Esophagus squamous epithelium (tissue), 5 donors: ENCODE measurements at places on chromosomes 16 and 17.

DNA sequence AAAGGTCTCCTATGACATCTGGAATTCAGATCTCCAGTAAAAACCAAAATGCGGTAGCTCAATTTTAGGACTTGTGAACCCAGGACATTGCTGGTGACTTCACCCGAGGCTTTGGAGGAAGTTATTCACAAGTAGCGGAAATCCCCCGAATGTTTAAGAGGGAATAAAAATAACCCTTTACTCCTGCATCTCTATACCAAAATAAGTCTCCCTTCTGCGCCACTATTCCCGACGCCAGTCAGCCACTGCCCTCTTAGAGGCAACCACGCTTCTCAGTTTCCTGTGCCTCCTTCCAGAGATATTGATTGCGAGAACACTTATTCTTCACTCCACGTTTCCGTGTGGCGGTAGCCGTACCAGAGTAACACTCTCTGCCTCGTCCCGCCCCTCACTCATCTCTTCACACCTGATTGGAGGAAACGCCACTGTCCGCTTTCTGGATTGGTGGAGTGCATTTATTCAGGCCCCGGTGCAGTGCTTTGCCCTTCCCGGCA is 27.4 kb downstream of the EMP2 start:
- DNase-seq = no peak

DNA sequence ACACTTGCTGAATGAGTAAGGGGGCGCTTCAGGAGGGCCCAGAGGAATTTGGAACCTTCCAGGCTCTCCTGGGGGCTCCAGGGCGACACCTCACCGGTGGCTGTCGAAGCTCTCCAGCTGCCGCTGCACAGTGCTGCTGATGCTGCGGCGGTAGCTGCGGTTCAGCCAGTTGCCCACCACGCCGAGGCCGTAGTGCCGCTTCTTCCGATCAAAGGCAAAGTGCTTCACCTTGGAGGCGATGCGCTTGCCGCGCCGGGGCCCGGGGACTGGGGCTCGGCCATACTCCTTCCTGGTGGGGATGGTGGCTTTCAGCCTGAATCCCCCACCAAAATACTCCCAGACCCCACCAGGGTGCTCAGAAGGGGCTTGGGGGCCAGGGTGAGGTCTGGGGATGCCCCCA is 9.3 kb downstream of the AANAT start:
- no peak for DNase-seq

DNA sequence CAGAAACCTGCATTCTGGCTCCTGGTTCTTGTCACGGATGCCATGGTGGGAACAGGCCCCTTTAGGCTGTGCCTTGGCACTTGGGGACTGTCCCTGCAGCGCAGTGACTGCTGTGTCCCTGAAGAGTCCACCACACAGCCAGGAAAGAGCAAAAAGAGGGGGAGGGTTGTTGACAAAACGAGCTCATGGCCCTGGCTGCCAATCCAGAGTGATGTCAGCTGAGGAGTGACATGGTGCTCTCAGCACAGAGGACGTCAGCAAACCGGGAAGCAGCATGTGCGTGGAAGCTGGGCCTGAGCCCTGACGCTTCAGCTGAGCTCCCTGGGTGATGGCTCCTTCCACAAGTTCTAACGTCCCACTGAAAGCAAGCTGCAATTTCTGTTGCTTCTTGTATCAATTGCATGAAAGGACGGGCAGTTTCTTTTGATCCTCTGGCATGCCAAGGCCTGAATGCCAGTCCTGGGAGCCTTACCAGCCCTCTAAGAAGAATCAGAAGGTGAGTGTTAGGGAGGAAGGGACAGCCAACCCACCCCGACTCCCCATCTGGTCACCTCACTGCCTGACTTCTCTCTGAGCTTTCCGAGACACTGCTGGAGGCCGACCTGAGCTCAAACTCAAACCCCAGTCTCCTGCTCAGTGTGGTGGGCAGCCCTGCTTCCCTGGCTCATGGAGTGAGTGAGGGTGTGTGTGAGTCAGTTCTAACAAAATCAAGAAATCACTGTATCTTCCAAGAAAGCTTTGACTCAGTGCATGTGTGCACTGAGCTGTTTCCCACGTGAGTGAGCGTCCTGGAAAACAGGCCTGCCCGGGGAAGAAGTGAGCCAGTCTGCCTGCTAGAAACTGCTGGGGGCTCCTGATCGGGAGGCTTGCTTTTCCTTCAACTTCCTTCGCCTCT is 14.7 kb upstream of the WNT3 start:
- no peak for DNase-seq

- no peak for DNase-seq
Measured at GRCh38 chr17:27417596-27418365, 38.5 kb upstream of the KSR1 start.

DNA sequence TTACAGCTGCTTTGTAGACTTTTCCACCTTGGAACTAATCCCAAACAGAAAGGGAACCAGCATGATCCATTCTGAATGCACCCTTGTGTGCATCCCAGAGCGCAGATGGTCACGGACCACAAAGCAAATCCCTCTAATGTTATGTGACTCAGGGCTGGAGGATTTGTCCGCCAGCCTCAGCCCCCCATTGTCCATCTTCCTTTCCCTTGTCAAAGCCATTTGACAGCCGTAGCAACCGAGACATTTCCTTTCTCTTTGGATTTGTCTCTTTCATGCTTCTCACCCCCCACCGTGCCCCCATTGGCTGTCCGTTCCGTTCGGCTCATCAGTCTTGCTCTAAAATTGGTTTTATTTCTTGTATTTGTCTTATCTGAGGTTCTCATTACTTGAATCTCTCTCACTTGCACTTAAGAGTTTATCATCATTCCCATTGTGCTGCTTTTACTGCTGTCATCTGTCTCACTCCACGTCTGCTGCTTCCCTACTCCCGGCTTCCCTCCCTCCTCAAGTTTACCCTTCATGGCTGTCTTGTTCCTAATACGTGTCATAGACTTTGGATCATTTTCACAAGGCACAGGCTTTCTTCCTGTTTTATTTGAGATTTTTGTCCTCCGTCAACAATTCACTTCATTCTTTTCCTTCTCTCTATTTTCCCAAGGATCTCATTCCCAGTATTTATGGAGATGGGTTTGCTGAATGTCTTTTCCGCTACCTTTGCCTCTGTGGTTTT is 163.4 kb upstream of the ERCC4 start:
- DNase-seq = no peak

GRCh38 chr17:3035968-3036280 is 27.5 kb downstream of the OR1D5 start:
- no peak for DNase-seq

- no peak for DNase-seq
Measured at GRCh38 chr17:81399481-81400153, 4.4 kb downstream of the BAHCC1 start.

- no peak for DNase-seq
Measured at GRCh38 chr16:2072926-2073325, 25.1 kb downstream of the TSC2 start.

DNA sequence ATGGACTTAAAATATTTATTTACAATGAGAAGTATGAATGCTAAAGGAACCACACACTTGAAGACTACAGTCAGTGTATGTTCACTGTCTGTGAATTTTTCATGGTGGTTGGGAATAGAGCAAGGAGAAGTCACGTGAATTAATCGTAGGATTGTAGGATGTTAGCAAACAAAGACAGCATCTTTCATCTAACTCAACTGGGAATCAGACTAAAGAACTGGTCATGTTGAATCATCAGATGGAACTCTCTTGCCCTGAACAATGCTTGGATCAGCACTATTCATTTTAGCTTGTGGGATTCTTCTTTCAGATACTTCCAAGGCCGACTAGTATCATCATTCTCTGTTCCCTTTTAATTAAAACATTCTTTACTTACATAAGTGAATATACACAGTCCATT is 18.1 kb downstream of the KCNJ2 start:
- no peak for DNase-seq

- DNase-seq = no peak
Measured at GRCh38 chr17:46053911-46054534, 55.0 kb downstream of the STH start.

DNA sequence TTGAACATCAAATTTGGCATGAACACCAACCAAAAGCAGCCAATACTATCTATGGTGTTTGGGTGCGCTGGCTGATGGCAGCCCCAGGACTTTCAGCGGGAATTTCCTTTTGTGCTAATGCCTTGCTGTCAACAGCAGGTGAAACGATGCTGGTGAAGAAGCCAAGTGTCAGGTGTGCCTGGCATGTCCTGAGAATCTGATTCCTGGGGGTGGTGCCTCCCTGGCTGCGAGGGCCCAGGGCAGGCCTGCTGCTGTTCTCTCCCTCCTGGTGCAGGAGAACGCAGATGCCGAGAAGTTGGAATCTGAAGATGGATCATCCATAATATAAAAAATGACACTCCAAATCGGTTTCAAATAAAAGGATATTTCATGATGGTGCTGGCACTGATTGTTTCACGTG is 62.0 kb upstream of the DNAJA2 start:
- no peak for DNase-seq

GRCh38 chr17:14805348-14805747 is 459.8 kb downstream of the PMP22 start:
- DNase-seq = no peak

DNA sequence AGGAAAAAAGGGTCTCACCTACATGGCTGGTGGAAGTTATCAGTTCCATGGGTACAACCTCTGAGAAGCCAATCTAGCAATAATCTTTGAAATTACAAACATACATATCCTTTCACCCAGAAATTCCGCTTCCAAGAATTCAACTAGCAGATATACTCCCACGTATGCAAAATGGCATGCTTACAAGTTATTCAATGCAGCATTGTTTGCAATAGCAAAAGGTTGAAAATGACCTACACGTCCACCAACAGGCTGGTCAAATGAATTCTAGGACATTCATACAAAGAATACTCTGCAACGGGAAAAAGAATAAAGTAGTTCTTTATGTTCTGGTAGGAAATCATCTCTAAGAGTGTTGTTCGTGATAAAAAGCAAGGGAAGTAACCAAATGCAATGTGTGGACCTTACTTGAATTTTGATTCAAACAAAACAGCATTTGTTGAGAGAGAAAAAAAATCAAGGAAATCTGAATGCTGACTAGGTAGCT is 63.7 kb upstream of the NLK start:
- no peak for DNase-seq

GRCh38 chr16:72620348-72620747 is 427.6 kb downstream of the ZFHX3 start:
- no peak for DNase-seq

- no peak for DNase-seq
Measured at GRCh38 chr17:13952009-13952750, 117.1 kb upstream of the COX10 start.

- DNase-seq = no peak
Measured at GRCh38 chr17:42163113-42163512, 8.3 kb upstream of the RAB5C start.

GRCh38 chr17:65545705-65546523 is 15.5 kb downstream of the AXIN2 start:
- DNase-seq = no peak

DNA sequence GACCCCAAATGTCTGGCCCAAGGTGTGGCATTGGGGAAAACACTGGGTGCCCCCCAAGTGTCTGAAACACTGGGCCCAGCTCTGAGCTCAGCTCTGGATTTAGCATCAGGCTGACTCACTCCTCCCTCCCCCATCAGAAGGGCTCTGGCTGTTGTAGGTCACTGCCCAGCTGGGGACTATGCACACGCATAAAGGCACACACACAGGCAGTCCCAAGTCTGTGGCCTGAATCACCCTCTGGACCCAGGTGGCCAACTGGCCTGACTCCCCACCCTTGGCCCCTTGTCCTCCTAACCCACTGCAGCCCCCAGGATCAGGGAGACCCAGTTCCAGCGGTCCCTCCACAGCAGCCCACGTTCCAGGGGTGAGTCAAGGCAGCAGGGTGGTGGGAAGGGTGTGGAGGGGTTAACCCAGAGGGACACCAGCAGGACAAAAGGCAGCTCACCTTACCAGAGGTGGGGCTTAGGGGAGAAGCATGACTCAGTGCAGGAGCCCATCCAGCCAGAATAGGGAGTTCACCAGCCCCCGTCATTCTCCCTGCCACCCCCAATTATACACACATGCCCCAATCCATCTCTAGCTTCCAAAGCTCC is 47.0 kb downstream of the MYO18A start:
- no peak for DNase-seq

DNA sequence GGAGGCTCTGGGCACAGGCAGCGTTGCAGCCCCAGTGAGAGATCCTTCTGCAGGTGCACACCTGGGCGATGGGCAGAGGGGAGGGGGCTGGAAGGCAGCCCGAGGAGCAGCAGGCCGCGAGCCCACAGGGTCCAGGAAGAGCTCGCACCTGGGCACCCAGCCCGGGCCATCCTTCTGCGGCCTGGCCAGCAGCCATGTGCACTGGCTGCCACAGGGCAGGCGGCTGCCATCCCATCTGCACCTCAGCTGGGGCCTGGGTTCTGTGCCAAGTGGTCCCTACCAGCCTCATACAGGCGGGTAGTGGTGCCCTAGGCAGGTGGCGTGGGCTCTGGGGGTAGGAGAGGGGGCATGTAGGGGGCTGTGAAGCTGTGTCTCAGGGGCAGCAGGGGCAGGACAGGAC is 197.2 kb downstream of the RBFOX3 start:
- DNase-seq = no peak
